ENCODE measurements at places on chromosomes 6 and 20.

DNA sequence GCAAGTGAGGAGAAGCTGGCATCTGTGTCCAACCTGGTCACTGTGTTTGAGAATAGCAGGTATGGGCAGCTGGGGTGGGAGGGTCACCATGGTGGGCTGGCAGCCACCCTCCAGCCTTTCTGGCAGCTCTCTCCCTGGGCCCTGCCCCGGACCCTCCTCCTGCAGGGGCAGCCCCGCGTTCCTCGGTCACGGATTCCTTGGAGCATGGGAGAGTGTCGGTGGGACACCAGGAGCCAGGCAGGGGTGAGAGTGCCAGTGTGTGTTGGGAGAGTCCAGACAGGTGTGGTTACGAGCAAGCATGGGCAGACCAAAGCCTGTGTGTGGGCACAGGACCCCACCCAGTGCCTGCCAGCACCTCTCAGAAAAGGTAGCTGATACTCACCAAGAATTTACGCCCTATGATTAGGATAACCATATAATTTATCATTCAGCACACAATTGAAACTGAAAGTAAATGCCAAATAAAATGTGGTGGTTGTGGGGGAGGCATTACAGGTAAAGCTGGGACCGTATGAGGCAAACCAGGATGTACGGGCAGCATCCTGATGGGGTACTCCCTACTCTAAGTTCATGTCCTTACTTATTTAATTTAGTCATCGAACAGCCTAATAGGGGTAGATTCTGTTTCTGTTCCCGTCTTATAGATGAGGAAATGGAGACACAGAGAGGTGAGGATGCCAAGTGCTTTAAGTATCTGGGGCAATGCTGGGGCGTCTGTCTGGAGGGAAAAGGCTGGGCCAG, 542 bp downstream of the FGD2 start:
- DNase-seq: no peak

GRCh38 chr6:11448038-11448437, 89.5 kb upstream of the TMEM170B start:
- no peak for DNase-seq

- no peak for DNase-seq
These were observed 2.2 kb downstream of the C20orf204 start for GRCh38 chr20:64038224-64038564.

DNA sequence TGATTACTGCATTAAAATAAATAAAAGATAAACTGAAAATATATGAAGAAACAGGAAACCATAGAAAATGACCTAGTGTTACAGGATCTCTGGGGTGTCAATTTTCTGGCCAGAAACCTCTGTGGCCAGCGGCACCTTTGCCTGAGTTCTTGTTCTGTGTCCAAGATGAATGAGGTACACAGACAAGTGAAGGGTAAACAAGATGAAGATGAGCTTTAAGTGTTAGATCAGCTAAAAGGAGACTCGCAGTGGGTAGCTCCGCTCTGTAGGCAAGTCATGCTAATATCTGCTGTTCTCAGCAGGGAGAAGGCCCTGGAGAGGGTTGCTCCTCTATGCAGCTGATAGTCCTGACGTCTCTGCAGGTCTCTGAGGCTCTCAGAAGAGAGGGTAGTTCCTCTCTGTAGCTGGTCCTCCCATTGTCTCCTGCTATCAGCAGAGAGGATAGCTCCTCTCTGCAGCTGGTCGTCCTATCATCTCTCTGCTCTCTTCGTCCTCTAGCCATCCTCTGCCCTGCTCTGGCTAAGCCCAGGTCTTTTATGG, 35.9 kb upstream of the TBC1D22B start:
- DNase-seq: no peak

DNA sequence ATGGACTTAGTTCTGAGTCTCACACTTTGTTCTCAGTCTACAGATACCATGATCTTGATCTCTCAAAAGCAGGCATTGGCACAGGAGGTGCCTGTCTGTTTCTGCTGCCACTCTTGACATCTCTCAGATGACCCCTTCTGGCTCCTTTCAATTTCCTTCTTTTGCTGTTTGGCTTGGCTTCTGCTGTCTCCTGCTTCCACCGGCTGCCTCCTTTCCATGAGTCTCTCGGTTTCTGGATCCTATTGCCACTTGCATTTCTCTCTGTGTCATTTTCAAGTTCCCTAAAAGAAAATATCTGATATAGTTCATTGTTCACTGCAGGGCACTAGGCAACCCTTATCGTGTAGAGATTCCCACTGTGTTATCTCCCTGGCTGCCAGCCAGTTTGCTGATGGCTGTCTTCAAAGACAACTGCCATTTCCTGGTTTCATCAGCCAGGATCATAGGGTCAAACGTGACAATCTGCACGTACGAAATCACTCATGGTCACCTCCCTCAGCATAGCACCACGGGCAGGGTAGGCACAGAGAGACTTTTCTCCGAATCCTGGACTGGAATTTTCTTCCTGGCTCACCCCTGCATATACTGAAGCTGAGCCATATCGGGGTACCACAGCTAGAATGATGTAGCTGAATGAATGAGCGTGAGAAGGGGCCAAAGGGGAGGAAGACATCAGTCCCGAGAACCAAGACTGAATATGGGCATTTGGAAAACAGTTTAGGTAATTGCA, 144.6 kb upstream of the TMEM170B start:
- no peak for DNase-seq

- DNase-seq: no peak
These were observed 977.0 kb downstream of the TFAP2A start for GRCh38 chr6:9437836-9438235.

- no peak for DNase-seq
These were observed 41.3 kb downstream of the GABRR2 start for GRCh38 chr6:89273816-89274215.

- DNase-seq: no peak
These were observed 210.8 kb downstream of the TBC1D7 start for GRCh38 chr6:13117570-13117969.

GRCh38 chr6:147040121-147040910, 163.9 kb upstream of the STXBP5 start:
- no peak for DNase-seq

DNA sequence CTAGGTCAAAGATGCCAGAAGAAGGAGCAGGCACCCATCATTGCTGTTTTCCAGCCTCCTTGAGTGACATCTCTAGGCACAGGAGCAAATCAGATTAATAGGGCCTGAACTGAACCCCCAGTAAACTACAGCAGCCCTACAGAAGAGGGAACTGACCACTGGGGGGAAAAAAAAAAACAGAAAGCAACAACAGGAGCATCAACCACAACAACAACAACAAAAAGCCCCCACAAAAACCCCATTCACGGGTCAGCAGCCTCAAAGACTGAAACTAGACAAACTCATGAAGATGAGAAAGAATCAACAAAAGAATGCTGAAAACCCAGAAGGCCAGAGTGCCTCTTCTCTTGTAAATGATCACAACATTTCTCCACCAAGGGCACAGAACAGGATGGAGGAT, 537.4 kb upstream of the BTBD3 start:
- DNase-seq: no peak

- peak; percentile 67 for DNase-seq
These were observed 231.8 kb downstream of the BCKDHB start for GRCh38 chr6:80338201-80338836.

GRCh38 chr6:116100419-116101301, at the start of gene NT5DC1:
TSS of gene NT5DC1 (plus strand) at chr6:116100853. CDS start at chr6:116100931, 78 bp downstream.
- DNase-seq: peak; percentile 89

All from activated naive CD4-positive, alpha-beta T cell treated with anti-CD3 and anti-CD28 coated beads, Interleukin-2, amount 10 ng/mL, durations not matched to agents 7 days and 5 days (primary cell).